ENCODE measurements at places on chromosomes 5 and 9. TPM values are rescaled to one million over a fixed set of nuclear protein-coding genes. Genes with fewer than 3 reads are reported as not detected.

DNA sequence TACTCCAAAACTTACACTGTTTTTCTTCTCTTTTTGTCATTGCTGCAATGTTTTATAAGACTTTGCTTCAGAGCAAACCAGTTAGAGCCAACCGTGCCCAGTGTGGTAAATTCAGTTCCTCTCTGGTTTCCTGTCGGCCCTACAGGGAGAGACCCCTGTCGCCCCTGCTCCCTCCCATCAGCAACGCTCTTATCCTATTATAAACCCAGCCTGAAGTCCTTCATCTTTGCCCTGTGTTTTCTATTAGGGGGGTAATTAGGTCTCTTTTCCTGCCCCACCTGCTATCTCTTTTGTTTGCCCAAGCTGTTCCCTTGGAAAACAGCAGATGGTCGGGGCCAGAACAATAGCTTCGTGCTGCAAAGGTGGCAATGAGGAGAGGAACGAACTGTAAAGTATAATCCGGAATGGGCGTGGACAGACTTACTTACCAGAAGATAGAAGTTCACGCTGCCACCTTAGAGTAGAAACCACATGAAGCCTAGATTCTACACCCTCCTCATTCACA lies 21.4 kb upstream of the OTULINL start:
- no peaks in the 10 kb centered on the region for H3K4me1 ChIP-seq
- H3K36me3 ChIP-seq, result no peaks in the 10 kb centered on the region
- no peak overlapping the region for H3K4me3 ChIP-seq
- no peak overlapping the region for H3K27ac ChIP-seq
- no peaks in the 10 kb centered on the region for H3K27me3 ChIP-seq

RAI14 gene
- total RNA-seq, result 12.5 TPM

PCDHB9 gene
- total RNA-seq, result 4.6 TPM

DNA sequence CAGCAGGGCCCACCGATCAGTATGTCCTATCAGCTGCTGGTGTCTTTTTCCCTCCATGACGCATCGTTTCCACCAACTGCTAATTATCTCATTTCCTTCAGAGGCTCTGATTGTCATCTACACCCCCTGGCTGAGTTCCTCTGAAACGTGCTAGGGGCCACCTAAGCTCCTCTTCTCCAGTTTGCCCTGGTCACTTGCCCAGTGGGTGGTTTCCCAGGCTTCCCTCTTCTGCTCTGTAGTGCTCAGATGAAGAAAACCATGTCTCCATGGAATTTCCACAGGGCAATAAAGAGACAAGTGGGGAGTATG lies 65.3 kb downstream of the TSTD2 start:
- no peak overlapping the region for H3K27ac ChIP-seq
- no peak for DNase-seq
- no peaks in the 10 kb centered on the region for H3K36me3 ChIP-seq

GRCh38 chr5:127196042-127196441 lies 94.6 kb upstream of the MEGF10 start:
- H3K4me1 ChIP-seq, result no peaks in the 10 kb centered on the region
- no peak for DNase-seq
- no peak overlapping the region for H3K27ac ChIP-seq
- no peaks in the 10 kb centered on the region for H3K27me3 ChIP-seq
- H3K36me3 ChIP-seq, result no peaks in the 10 kb centered on the region
- H3K4me3 ChIP-seq, result no peak overlapping the region

HCN1 gene
- 0.29 TPM for total RNA-seq

GRCh38 chr9:93060746-93061259 lies 2.3 kb downstream of the SUSD3 start:
- H3K36me3 ChIP-seq, result no peaks in the 10 kb centered on the region
- peaks cover 4% of the 10 kb centered on the region for H3K4me1 ChIP-seq
- no peak for DNase-seq
- H3K4me3 ChIP-seq, result no peak overlapping the region
- H3K27ac ChIP-seq, result no peak overlapping the region

FOXD4L3 gene
- total RNA-seq, result not detected

GAPT gene
- 3.8 TPM for total RNA-seq

OR2S2 gene
- total RNA-seq, result not detected
